Fibroblast of the aortic adventitia (primary cell): ENCODE measurements at places on chromosomes 3 and 15. TPM values are rescaled to one million over a fixed set of nuclear protein-coding genes. Genes with fewer than 3 reads are reported as not detected.

GRCh38 chr3:120894316-120895057 is 13.5 kb upstream of the STXBP5L start:
- DNase-seq, result peak; percentile 46

GRCh38 chr3:115804200-115804599 is 180.9 kb downstream of the GAP43 start:
- DNase-seq, result no peak

DNA sequence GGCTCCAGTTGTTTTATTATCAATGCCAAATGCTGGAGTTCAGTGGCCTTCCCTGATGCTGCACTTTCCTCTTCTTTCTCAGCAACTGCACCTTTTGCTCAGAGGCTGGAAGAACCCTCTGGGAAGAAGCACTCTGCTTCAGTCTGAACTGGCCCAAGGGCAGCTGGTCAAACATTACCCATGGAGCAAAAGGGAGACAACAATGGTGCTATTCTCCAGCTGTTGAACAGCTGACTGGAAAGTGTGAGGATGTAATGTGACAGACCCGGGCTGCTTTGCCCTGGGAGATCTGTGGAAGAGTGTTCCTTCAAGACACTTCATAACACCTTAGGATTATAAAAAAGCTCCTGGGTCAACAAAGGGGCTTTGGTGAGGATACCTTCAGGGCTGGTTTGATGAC is 84.9 kb downstream of the EPHB1 start:
- DNase-seq, result no peak

- DNase-seq, result no peak
Measured at GRCh38 chr15:29952225-29952624, 130.0 kb upstream of the TJP1 start.

- DNase-seq, result peak; percentile 65
Measured at GRCh38 chr3:64903006-64903405, 215.2 kb upstream of the ADAMTS9 start.

DNA sequence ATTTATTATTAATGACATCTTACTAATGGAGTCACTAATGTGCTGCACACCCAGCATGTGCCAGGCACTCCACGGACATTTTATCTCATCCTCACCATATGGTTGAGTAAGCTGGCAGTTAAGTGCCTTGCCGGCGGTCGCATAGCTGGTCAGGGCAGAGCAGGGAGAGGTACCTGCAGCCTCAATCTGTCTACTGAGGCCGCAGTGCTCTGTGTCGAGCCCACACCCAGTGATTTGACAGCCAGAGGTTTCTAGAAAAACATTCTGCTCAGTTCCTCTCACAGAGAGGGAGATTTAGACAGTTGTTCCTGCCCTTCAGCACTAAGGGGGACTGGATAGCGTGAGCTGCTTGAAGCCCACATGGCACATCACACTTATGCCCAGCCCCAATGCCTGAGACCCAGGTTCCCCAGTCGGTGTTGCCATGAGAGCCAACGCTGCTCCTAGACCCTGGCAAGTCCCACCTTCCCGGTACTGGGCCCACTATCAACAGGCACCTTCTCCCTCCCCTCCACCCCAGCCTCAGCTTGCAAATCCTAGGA is 2.6 kb downstream of the LIPC start:
- no peak for DNase-seq

DNA sequence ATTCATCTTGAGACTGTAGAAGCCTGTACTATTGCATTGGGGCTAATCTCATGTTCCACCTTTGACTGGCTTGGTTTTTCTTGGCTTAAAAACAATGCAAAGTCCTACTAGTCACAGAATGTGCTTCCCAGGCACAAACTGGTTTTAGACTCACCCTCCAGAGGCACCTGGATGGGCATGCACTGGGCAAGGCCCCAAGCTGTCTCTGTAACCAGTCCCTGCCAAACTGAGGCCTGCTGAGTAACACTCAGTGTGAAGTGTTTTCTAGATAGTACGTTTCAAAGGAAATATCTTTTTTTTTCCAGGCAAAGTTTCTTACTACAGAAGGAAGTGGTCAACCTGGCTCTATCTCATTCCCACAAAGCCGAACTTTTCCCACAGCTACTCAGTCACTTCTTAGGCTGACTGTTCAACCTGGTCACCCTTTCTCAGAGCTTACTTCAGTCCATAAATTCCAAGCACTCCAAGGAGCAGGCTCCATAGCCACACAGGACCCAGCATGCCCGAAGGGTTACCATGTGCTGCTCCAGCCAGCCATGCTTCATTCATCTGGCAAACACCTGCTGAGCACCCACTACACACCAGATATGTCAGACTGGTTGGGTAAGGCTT is 57.4 kb downstream of the NPTN start:
- peak; percentile 22 for DNase-seq

- no peak for DNase-seq
Measured at GRCh38 chr15:68023307-68024101, 30.6 kb upstream of the PIAS1 start.

DNA sequence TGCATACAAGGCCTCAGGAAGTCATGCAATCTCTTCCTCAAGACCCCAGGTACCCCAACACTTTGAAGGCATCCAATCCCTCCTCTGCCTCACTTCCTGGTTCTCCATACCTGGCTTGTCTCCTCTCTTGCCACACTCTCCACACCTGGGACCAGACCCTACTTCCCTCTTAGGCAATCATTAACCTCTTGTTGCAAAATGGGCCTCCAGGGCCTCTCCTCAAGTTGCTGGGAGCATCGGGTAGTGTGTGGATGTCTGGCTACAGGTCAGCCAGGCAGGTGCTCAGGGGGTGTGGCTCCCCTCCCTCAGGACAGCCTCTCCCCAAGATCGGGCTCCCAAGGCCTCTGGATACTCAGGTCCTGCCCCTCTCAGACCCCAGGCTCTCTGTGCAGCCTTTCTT is 8.6 kb downstream of the PLA2G4E start:
- no peak for DNase-seq

DNA sequence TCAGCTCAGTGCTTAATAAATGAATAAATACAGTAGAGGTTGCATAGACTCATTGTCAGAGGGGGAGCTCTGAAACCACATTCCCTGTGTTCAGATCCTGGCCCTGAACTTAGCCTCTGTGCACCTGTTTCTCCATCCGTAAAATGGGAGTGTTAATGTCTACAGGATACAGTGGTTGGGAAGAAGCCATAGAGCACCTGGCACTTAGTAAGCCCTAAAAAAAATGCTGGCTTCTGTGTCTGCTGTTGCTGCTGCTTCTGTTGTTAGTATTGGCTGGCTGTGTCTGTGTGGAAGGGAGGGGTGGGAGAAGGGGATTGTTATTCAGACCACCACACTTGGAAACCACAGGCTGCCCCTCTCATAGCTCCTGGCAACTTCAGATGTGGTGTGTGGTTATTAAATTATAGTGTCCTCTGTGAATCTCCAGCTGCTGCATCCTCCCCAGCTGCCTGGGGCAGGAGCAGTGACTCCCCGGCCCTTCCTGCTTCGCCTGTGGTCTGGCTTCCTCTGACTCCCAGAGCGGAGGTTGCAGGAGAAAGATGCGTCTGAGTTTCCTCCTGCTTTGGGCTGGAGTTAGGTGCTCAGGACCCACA is 31.0 kb downstream of the FGD5 start:
- DNase-seq, result no peak

GRCh38 chr15:71189718-71190117 is 74.4 kb downstream of the THSD4 start:
- DNase-seq, result no peak

DNA sequence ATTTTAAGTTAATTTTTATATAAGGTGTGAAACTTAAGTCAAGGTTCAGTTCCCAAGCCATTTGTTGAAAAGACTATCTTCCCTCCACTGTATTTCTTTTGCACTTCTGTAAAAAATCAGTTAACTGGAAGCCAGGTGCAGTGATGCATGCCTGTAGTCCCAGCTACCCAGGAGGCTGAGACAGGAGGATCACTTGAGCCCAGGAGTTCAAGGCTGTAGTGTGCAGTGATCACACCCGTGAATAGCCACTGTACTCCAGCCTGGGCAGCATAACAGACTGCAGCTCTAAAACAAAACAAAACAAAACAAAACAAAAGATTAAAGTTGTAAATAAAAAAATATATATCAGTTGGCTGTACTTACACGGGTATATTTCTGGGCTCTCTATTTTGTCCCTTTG is 33.1 kb upstream of the SEC22A start:
- DNase-seq, result no peak

- DNase-seq, result peak; percentile 48
Measured at GRCh38 chr3:49377483-49377882, 19.3 kb upstream of the GPX1 start.

GRCh38 chr3:60912876-60913275 is 338.4 kb downstream of the FHIT start:
- DNase-seq, result no peak

DNA sequence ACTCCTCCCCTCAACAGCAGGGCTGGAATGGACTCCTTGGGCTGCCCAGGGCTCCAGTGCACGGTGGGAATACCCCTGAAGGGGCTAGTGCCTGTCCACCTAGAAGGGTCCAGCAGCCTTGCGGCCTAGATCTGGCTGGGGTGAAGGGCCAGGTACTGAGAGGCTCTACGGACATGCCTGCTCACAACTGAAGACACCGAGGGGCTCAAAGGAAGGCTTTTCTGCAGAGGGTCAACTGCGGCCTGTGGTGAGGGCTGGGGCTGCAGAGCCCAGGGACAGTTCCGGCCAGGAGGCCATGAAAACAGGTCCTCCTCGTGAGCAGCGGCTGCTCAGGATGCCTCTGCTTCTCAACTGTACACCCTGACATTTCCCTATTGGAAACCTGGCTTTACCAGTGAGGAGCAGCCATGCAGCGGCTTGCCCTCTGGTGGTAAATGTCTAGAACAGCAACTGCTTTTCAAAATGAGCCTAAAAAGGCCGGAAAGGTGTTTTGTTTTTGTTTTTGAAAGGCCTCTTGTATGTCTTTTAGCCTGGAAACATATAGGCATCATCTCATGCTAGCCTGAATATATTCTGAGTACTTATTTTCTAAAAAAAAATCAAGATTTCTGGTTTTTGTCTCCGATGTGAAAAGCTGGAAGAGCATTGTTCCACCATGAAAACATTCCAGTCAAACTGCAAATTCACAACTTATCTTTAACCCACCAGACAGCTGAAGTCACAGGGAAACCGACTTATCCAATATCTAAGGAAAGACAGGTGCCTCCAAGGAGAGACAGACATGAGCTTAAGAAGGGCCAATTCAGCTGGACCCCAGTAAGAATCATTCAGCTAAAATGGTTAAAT is 163.4 kb downstream of the KLF13 start:
- DNase-seq, result peak; percentile 75

DNA sequence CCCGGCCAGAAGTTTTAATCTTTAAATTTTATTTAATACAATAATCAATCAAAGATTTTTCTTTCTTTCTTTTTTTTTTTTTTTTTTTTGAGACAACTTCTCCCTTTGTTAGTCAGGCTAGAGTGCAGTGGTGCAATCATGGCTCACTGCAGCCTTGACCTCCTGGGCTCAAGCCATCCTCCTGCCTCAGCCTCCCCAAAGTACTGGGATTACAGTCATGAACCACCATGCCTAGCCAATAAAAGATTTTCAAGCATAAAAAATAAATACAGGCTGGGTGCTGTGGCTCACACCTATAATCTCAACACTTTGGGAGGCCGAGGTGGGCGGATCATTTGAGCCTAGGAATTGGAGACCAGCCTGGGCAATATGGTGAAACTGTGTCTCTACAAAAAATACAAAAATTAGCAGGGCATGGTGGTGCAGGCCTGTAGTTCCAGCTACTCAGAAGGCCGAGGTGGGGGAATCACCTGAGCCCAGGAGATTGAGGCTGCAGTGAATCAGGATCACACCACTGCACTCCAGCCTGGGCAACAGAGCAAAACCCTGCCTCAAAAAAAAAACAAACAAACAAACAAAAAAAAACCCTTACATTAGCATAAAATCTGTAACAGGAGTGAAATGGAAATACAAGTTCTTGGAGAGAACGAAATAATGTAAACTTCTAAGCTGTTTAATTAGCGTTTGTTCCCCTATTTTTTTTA is 29.1 kb upstream of the SRP14 start:
- DNase-seq, result no peak

DNA sequence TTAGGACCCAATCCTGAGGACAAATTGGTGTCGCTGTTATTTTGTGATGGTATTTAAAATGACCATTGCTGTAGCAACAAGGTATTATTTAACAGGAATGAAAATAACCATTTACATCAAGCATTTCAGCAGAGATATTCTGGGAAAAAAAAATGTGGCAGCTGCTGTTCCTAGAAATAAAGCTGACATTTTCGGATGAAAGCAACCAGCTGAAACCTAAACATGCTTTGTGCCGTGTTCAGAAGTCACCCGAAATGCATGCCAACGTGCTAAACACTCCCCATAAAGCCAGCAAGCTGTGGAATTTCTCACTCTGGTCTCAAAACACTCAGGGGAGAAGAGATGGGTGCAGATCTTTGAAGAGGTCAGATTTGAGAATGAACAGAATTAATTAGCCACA is 31.5 kb upstream of the TAFA4 start:
- DNase-seq, result no peak

The MITF gene
- 6.1 and 22.6 TPM in 2 replicates for total RNA-seq

The PAQR5 gene
- total RNA-seq, result 13.2 TPM in 1 of 2 replicates, not detected in the other
